ENCODE measurements at places on chromosomes 4 and X. TPM values are rescaled to one million over a fixed set of nuclear protein-coding genes. Genes with fewer than 3 reads are reported as not detected.

The CDKL5 gene
- 3.7 TPM for total RNA-seq

The BMP3 gene
- total RNA-seq = 0.40 TPM

The ASB9 gene
- total RNA-seq = 0.28 TPM

The HTN1 gene
- total RNA-seq = not detected

The ATP2B3 gene
- 0.05 TPM for total RNA-seq

The GPRASP3 gene
- total RNA-seq = 21.4 TPM

The USP26 gene
- total RNA-seq = not detected

The GPRIN3 gene
- total RNA-seq = 0.70 TPM

The MSX1 gene
- total RNA-seq = 2.2 TPM

The CYSLTR1 gene
- total RNA-seq = not detected

- H3K36me3 ChIP-seq = no peaks in the 10 kb centered on the region
- no peaks in the 10 kb centered on the region for H3K27me3 ChIP-seq
- DNase-seq = no peak
Measured at GRCh38 chr4:15294202-15294601, 133.6 kb upstream of the C1QTNF7 start.

DNA sequence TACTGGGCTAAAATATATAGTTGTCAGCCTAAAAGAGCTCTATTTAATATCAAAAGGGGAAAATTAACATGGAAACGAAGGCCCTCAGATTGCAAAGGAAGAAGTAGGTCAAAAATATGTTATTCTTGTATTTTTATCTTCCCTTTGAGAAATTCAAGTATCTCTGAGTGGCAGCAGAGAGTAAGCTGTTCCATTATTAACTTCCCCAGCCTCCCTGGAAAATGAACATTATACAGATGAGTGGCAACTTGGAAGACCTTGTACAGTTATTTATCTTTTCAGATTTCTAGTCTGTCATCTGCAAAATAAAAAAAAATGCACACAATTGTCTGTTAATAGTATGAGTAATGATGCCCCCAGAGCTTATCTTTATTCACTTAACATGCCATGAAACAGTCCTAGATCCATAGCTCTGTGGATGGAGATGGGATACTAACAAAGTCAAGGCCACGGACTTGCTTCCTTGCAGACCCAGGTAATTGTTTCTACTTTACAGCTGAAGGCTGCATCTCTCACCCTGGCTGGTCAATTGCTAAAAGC, 93.0 kb downstream of the CORIN start:
- DNase-seq = no peak
- H3K27me3 ChIP-seq = no peaks in the 10 kb centered on the region
- no peaks in the 10 kb centered on the region for H3K36me3 ChIP-seq
- no peak overlapping the region for H3K27ac ChIP-seq

DNA sequence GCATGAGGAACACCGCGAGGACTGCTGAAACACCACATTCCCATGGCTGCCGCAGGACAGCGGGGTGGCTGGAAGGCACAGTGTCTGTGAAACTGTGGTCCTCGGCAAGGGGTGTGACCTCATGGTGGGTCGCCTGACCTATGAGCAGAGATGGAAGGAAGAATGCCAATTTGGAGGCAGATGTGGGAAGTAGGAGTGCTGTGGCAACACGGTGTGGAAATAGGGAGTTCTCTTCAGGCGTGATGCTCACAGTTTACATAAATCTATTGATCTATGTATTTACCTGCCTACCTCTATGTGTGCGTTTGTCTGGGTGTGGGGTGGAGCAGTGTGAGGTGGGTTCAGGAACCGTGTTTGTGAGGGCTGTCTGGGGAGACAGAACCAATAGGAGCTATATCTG, 62.3 kb upstream of the LSM6 start:
- no peaks in the 10 kb centered on the region for H3K36me3 ChIP-seq
- no peak overlapping the region for H3K4me3 ChIP-seq
- no peaks in the 10 kb centered on the region for H3K4me1 ChIP-seq
- no peak overlapping the region for H3K27ac ChIP-seq
- no peaks in the 10 kb centered on the region for H3K27me3 ChIP-seq
- no peak for DNase-seq

DNA sequence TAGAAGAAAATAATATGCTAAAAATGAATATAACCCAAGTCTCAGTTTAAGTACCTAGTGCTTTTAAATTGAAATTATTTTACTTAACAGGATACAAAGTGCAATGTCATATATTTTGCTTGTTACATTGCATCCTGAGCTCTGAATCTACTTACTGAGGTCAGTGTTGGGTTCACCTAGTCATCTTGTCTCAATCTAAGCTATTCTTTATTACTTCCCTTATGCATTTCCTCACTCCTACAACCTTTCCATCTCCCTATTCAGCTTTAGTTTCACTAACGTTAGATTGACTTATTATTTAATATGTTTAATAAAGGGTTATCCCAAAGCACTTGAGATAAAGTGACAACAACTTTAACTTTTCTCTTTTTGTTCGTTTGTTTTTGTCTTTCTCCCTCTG, 483.7 kb downstream of the FSTL5 start:
- DNase-seq = no peak
- no peaks in the 10 kb centered on the region for H3K27me3 ChIP-seq
- H3K4me1 ChIP-seq = no peaks in the 10 kb centered on the region
- H3K4me3 ChIP-seq = no peak overlapping the region

GRCh38 chrX:110135618-110136017, 132.7 kb downstream of the TMEM164 start:
- H3K4me3 ChIP-seq = no peak overlapping the region
- H3K4me1 ChIP-seq = no peaks in the 10 kb centered on the region
- no peaks in the 10 kb centered on the region for H3K27me3 ChIP-seq
- H3K36me3 ChIP-seq = peaks cover 8% of the 10 kb centered on the region

- H3K4me1 ChIP-seq = no peaks in the 10 kb centered on the region
- no peak overlapping the region for H3K4me3 ChIP-seq
- H3K36me3 ChIP-seq = no peaks in the 10 kb centered on the region
- H3K27ac ChIP-seq = no peak overlapping the region
- H3K27me3 ChIP-seq = no peaks in the 10 kb centered on the region
Measured at GRCh38 chr4:101199507-101200285, 147.6 kb downstream of the PPP3CA start.

GRCh38 chr4:139144161-139144859, 32.7 kb downstream of the ELF2 start:
- peaks cover 19% of the 10 kb centered on the region for H3K36me3 ChIP-seq
- no peaks in the 10 kb centered on the region for H3K27me3 ChIP-seq
- H3K27ac ChIP-seq = no peak overlapping the region
- no peak for DNase-seq
- H3K4me1 ChIP-seq = no peaks in the 10 kb centered on the region

GRCh38 chrX:15874672-15875071, 20.1 kb upstream of the AP1S2 start:
- H3K27ac ChIP-seq = no peak overlapping the region
- peaks cover 16% of the 10 kb centered on the region for H3K4me1 ChIP-seq
- H3K36me3 ChIP-seq = peaks cover 2% of the 10 kb centered on the region
- no peak for DNase-seq
- H3K27me3 ChIP-seq = no peaks in the 10 kb centered on the region

- H3K4me3 ChIP-seq = no peak overlapping the region
- peak; percentile 45 for DNase-seq
- H3K27me3 ChIP-seq = no peaks in the 10 kb centered on the region
- H3K4me1 ChIP-seq = peaks cover 8% of the 10 kb centered on the region
- no peaks in the 10 kb centered on the region for H3K36me3 ChIP-seq
- H3K27ac ChIP-seq = no peak overlapping the region
Measured at GRCh38 chr4:22129454-22130029, 181.0 kb upstream of the KCNIP4 start.

- no peak overlapping the region for H3K4me3 ChIP-seq
- peaks cover 4% of the 10 kb centered on the region for H3K27me3 ChIP-seq
- DNase-seq = no peak
- H3K36me3 ChIP-seq = no peaks in the 10 kb centered on the region
- no peaks in the 10 kb centered on the region for H3K4me1 ChIP-seq
- H3K27ac ChIP-seq = no peak overlapping the region
Measured at GRCh38 chr4:105909787-105910281, 14.6 kb downstream of the NPNT start.

DNA sequence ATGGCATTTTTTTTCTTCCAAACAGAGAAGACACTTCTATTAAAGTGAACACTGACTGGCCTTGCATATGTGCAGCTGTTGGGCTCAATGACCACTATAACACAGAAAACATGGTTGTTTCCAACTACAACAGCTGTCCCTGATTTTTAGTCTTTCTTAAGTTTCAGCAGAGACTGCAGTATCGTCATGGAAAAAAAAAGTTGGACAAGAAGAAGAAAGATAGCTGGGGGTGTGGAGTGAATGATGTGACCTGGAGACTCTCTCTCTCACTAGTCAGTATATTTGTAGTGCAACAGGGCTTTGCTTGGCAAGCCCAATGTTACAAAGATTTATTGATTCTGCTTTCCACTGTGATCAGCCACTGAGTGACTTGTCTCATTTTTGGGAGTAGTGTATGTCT, 29.5 kb upstream of the C4orf54 start:
- peaks cover 7% of the 10 kb centered on the region for H3K36me3 ChIP-seq
- no peak overlapping the region for H3K27ac ChIP-seq
- no peaks in the 10 kb centered on the region for H3K4me1 ChIP-seq
- H3K4me3 ChIP-seq = no peak overlapping the region
- DNase-seq = no peak

- H3K27ac ChIP-seq = no peak overlapping the region
- H3K4me1 ChIP-seq = peaks cover 17% of the 10 kb centered on the region
- no peaks in the 10 kb centered on the region for H3K27me3 ChIP-seq
- H3K36me3 ChIP-seq = peaks cover 3% of the 10 kb centered on the region
- no peak for DNase-seq
- no peak overlapping the region for H3K4me3 ChIP-seq
Measured at GRCh38 chrX:29687687-29688086, 527.7 kb upstream of the MAGEB2 start.

- H3K27me3 ChIP-seq = no peaks in the 10 kb centered on the region
- DNase-seq = no peak
- H3K36me3 ChIP-seq = peaks cover 5% of the 10 kb centered on the region
Measured at GRCh38 chr4:172858731-172859230, 309.8 kb upstream of the GALNT7 start.

- H3K27ac ChIP-seq = no peak overlapping the region
- no peaks in the 10 kb centered on the region for H3K4me1 ChIP-seq
- peaks cover 9% of the 10 kb centered on the region for H3K27me3 ChIP-seq
- H3K4me3 ChIP-seq = no peak overlapping the region
- no peak for DNase-seq
Measured at GRCh38 chr4:164828955-164829354, 48.0 kb upstream of the APELA start.

- no peak overlapping the region for H3K27ac ChIP-seq
- no peaks in the 10 kb centered on the region for H3K27me3 ChIP-seq
- H3K4me3 ChIP-seq = no peak overlapping the region
- H3K4me1 ChIP-seq = no peaks in the 10 kb centered on the region
Measured at GRCh38 chr4:70754470-70754869, 32.7 kb downstream of the RUFY3 start.

GRCh38 chrX:123081776-123082175, 102.3 kb upstream of the GRIA3 start:
- no peaks in the 10 kb centered on the region for H3K36me3 ChIP-seq
- H3K4me1 ChIP-seq = no peaks in the 10 kb centered on the region
- no peak overlapping the region for H3K27ac ChIP-seq
- no peaks in the 10 kb centered on the region for H3K27me3 ChIP-seq
- DNase-seq = no peak
- H3K4me3 ChIP-seq = no peak overlapping the region

DNA sequence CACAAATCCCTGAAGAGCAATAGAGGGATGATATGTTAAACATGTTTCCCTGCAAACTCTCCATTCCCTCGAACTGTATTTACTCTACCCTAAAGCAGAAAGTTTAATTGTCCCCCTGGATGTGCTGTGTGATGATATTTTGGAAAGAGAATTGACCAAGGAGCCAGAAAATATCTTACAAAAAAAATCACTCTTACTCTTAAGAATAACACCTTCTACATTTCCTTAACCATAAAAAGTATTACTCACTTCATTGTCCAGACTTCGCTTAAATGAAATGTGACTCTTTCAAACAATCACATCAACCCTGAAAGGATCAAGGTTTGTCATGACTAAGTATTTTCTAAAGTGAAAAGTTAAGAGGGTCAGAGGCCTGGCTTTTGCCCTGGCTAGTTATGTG, 49.0 kb upstream of the EGFL6 start:
- H3K36me3 ChIP-seq = no peaks in the 10 kb centered on the region
- H3K27me3 ChIP-seq = no peaks in the 10 kb centered on the region
- no peak for DNase-seq

DNA sequence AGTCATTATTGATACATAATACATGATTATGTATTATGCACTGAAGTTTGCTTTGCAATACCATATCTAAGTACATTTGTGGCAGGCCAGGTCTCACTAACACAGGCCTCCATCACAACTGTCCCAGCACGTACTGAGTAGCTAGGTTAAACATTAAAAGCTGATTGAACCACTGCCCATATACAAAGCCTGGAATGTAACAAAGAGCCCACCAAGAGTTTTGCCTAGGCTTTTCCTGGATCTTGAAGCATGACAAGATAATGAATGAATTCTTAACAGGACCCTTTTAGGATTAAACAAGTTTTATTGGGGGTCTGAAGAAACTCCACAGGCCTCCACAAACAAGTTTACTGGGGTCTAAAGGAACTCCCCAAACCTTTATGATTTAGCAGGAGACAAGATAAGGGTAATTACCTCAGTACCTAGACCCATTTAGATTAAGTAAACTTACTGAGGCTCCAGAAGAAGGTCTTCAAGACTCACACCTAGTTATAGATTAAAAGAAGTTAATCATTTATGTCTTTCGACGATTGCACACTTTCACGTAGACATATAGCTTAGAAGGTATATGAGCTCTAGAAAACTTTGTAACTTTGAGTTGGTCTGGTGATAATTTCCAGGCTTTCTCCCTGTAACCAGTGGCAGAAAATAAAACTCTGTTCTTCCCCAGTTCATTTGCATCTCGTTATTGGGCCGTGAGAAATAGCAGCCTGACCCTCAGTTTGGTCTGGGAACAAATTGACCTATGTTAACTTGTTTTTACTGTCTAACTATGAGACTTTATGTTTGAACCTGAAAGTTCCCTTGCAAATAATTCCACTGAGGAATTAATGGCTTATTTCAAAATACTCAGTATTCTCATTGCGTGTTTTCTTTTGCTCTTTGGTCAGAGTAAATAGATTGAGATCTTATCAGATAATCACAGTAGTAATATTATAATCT, 84.8 kb downstream of the PHEX start:
- H3K27me3 ChIP-seq = no peaks in the 10 kb centered on the region
- H3K4me3 ChIP-seq = no peak overlapping the region
- H3K36me3 ChIP-seq = peaks cover 3% of the 10 kb centered on the region
- H3K4me1 ChIP-seq = peaks cover 4% of the 10 kb centered on the region
- no peak for DNase-seq
- H3K27ac ChIP-seq = no peak overlapping the region

- H3K36me3 ChIP-seq = no peaks in the 10 kb centered on the region
- no peaks in the 10 kb centered on the region for H3K4me1 ChIP-seq
- no peak overlapping the region for H3K27ac ChIP-seq
- DNase-seq = no peak
Measured at GRCh38 chr4:20684852-20685763, 15.2 kb upstream of the PACRGL start.

GRCh38 chr4:138609943-138610350, 367.8 kb upstream of the SLC7A11 start:
- no peaks in the 10 kb centered on the region for H3K36me3 ChIP-seq
- DNase-seq = no peak
- H3K27me3 ChIP-seq = no peaks in the 10 kb centered on the region
- no peak overlapping the region for H3K27ac ChIP-seq
